CD4-positive, alpha-beta T cell treated with Interleukin-17A for 1 hour (primary cell): ENCODE measurements at places on chromosomes 4 and X.

- peak; percentile 76 for DNase-seq
These were observed at the start of gene HDAC8 for GRCh38 chrX:72572248-72573157. HDAC8 (minus strand) TSS chrX:72572843; CDS start chrX:72572761, 82 bp downstream.

DNA sequence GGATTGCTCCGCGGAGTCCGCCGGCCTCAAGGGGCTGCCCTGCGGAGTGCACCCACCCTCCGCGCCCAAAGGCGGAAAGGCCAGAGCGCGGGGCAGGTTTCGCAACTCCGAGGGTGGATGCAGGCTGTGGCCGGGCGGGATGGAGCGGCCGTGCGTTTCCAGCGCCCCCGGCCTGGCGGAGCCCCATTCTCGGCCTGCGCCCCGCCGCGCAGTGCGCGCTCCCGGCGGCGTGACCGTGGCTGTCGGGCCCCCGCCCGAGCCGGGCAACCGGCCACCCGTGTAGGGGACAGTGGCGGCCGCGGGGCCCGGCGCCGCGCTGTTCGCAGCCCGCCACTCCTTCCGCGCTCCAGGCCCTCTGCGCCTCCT, 331 bp downstream of the SETD7 start:
- no peak for DNase-seq

DNA sequence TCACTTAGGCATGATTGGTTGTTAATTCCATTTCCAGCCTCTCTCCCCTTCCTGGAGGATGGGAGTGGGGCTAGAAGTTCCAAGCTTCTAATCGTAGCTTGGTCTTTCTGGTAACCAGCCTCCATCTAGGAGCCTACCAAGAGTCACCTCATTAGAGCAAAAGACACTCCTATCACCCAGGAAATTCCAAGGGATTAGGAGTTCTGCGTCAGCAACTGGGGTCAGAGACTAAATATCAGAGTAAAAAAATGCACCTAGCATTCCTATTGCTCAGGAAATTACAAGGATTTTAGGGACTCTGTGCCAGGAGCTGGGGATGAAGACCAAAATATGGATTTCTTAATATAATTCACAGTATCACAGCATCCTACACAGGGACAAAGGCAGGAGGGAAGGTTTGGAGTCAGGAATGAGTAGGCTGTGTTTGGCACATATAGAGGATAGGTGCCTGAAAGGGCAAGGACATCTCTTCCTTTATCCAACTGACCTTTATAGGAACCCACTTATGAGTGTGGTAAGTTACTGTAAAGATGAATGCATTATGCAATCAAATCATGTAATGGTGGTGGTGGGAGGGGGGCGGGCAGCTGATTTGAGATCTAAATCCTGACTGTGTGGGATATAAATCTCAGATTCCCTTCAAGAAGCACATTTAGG, 30.5 kb upstream of the LIMCH1 start:
- no peak for DNase-seq

DNA sequence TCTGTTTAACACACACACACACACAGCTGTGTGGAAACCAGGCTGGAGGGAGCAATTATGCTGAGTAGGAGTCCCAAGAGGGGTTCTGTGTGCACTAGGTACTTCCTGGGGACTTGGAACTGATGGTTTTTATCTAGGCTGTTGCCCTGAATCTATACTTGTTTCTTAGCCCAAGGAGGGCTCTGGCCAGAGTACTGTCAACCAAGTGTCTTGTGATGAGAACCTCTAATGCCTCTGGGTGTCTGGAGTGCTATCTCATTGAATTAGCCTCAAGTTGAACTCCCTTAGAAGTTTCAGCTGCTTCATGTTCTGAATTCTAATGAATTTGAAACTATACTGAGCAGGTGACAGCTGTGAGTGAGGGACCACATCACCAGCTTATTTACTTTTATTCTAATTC, 16.6 kb downstream of the ARHGAP24 start:
- DNase-seq, result no peak

DNA sequence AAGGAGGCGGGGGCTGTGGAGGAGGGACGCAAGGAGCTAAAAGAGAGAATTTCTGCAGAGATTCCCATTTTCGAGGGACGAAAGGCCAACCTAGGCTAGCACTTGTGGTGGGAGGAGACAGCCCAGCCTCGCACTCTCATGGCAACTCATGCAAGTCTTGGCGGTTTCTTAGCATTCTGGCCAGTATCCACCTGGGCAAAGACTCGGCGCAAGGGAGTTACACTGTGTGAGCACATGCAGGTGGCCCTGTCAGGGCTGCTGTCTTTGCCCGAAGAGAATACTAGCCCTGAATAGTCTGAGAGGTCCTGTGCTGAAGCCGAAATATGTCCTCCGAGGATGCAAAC, 15.5 kb downstream of the MCF2 start:
- no peak for DNase-seq

DNA sequence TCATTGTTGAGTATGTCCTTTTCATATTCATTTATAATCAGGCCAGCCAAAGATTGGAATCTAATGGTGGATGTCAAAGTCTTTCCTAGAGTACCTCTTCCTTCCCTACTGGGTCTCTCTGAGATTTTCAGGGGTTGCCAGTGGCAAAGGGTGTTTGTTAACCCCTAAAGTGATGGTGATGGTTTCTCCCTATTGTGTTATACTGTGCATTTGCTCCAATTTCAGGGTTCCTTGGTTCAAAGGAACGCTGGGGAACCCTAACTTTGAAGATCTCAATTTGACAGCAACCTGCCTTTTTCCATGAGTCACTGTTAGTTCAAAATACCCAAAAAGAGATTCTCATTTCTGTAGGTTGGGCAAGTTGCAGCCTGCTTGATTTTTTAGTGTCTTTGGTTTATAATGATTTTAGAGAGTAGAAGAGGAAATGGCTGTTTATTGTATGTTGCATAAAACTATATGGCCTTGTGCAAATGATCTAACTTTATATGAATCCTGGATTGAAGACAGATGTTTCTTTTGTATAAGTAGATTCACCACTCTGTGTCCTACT, 23.0 kb downstream of the GAB1 start:
- DNase-seq, result no peak

GRCh38 chrX:19727887-19728648, 159.3 kb downstream of the SH3KBP1 start:
- no peak for DNase-seq

DNA sequence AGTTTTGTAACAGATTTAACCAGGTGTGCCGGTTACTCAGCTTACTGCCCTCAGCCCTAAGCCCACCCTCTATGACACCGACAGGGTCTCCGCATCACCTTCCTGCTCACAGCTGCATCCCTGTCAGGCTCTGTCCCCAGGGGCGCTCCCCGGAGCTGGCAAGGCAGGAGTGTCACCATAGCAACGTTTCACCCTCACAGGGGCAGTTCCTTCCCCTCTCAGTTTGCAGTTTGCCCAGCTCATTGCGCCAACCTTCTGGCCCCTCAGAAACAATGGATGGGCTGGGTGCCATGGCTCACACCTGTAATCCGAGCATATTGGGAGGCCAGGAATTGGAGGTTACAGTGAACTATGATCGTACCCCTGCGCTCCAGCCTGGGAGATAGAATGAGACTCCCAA, 42.6 kb downstream of the RGS12 start:
- no peak for DNase-seq

DNA sequence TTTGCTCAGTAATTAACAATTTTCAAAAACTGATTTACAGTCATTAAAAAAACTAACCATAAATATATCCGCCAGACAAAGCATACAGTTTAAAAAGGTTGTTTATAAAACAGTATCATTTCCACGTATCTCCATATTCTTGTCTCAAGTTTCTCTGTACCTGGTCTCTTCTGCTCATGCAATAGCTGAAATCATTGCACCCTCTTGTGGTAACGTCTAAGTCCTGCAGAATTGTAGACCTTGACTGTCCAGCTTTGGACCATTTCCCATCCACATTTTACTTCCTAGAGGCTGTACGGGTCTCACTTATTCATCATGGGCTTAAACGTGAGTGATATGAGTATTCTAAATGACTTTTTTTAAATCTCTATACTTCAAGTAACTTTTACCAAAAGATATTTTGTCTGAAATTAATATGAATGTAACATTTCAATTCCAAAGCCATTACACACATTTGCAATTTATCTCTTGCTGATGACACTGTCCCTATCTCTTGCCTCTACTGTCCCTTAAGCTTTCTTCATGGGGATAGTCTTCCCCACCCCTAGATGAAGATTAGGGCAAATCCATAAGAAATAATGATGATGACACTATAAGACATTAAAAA, 118.5 kb downstream of the BTC start:
- peak; percentile 37 for DNase-seq

- peak; percentile 1 for DNase-seq
These were observed 435.7 kb upstream of the FMR1 start for GRCh38 chrX:147476008-147476407.

DNA sequence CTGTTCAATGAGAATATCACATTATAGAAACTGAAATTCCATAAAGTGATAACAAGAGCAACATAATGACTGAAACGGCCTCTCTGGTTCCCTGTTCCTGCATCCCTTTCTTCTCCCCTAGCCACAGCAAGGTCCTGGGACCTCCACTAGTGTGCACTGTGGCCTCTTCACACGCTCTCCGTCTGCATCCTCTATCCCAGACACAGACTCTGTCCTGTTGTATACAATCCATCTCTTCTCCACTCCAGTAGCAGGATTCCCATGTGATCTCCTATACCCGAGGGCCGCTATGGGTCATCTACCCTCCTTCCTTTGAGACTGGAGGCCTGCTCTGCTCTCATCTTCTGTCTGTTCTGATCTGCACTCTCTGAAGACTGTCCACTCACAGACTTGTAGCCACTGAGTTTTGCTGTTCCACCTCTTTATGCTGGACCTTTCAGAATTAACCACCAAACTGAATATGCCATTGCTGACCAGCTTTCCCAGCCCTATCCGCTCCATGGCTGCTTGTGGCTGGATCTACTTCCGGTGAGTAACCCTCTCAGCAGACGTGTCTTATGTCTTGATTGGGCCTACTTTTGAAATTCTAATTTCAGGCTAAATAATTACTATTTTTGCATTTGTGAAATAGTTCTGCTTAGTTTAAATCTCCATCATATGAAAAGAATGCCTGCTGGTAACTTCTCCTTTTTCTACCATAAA, 105.1 kb upstream of the NAP1L5 start:
- no peak for DNase-seq

DNA sequence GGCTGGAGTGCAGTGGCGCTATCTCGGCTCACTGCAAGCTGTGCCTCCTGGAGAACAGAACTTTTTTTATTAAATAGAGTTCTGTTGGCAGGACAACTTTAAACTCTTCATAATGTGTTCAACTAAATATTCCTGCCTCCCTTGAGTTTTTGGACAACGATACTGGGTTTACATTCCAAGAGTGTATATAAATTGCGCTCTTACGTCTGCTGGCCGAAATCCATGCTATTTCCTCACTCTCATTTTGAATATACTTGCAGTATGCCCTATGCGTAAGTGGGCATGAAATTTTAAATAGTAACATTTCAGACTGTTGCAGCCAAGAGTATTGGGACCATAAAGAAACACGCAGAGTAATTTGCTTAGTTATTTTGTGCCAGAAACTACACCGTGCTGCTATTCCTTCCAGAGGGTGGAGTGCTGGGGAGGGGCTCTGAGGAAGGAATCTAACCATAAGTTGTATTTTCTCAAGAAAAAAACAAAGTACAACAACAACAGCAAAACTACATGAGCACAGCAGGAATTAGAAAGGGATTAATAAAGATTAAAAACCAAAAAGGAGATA, 480.0 kb downstream of the NLGN4X start:
- no peak for DNase-seq

DNA sequence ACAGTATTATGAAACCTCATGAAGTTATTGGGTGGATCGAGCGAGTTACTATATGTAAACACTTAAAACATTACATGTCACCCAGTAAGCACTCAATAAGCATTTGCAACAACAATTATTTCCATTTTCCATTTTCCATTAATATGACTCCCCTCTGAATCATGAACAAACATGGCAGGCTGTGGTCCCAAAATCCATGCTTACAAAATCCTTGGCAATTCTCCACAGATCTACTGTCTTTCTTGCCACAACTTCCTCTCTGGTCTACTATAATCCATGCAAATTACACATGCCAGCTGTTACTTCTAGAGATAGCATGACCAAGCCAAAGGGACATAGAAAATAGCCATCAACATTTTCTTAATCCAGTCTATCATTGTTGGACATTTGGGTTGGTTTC, 22.0 kb downstream of the ASB11 start:
- no peak for DNase-seq

- DNase-seq, result no peak
These were observed 69.4 kb upstream of the KIT start for GRCh38 chr4:54588404-54588803.

GRCh38 chrX:48591255-48591791, 6.0 kb upstream of the WDR13 start:
- DNase-seq, result no peak

- DNase-seq, result no peak
These were observed 47.9 kb downstream of the TMEM131L start for GRCh38 chr4:153514001-153514526.

DNA sequence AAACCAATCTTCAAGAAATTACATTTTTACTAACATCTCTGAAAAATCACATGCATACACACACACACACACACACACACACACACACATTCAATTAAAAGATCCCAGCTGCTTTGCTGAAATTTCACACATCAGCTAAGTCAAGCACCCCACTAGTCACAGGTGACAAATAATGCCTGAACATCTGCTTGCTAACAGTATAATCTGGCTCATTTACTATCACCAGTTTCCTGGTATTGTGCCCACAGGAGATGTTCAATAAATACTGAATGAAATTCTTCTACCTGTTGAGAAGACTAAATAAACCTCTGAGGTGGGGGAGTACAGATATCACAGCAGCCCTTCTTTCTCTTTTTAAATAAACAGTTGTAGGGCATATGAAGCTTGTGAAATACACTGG, 994.0 kb downstream of the ARAP2 start:
- no peak for DNase-seq

DNA sequence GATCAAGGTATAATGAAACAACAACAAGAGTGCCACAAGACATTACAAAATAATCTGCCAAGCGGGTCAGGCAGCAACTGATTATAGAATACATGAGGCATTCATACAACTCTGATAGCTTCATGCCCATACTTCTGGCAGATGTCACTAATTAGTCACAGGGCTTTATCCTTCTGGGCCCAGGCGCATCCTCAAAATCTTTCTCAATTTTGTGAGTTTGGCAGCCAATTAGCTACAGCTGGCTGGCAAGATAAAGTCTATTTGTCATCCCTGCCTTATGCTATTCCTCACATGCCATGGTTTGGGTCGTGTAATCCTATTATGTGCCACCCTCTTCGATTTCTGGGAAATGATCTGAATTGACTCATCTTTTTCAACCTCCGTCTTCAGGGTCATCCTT, 254.3 kb downstream of the PACRGL start:
- no peak for DNase-seq

DNA sequence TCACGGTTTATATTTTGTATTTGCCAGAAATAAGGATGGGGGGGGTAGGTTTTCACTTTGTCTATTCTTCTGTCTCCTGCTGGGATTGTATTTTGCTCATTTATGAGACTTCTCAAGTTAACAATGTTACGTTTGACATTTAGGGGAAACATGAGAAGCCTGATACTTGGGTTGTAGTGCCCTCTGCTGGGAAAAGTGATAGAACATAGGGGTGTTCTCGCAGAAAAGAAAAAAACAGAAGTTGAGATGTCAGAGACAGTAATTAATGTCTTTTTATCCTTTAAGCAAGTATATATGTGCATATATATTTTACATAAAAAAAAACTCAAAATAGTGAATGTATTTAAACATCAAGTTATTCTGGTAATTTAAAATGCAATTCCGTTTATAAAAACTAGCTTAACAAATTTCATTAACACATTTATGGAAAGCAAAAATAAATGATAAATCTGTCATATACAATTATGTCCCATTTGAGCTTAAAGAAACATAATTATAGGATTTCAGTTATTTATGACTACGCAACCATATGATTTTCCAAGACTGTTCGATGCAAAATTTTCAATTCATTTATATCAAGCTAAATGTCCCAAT, 46.0 kb upstream of the TMPRSS11F start:
- DNase-seq, result peak; percentile 24

- DNase-seq, result no peak
These were observed 782.5 kb downstream of the FAT4 start for GRCh38 chr4:126097155-126097799.
